ENCODE measurements at places on chromosomes 7 and 10.

- DNase-seq = no peak
Observed at GRCh38 chr10:47198221-47198620, 101.8 kb upstream of the GDF10 start.

GRCh38 chr7:5296611-5297226 lies 14.0 kb downstream of the SLC29A4 start:
- DNase-seq = no peak

DNA sequence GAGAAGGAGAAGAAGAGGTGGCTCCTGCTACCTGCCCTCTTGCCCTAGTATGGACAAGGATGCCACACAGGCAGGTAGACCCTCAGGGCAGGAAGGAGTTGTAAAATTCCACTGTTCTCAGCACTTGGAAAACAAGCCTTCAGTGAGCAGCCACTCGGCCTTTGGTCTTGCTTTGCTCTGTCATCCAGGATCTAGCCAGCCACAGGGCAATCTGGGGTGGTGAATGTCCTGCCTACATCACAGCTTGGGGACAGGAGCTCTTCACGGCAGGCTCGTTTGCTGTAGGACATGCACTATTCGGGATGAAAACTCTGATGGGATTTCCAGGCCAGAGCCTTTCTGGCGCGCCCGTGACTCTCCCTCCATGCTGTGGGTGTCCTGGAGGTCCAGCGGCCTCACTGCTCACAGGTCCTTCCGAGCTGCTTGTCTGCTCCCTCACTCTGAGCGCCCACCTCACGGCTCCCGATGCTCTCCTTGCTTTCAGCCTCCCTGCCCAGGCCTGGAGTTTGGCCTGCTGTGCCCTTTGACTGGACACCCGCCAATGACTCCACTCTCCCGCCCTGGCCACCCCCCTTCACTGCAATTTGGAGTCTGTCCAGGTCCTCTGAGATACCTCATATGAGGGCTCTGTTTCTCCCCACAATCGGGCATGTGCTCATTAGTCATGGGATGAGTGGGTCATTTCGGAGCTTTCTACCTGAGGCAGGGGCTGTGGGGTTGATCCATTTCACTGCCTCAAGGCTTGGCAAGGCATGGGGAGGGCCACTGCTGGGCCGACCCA lies 227.2 kb upstream of the GRB10 start:
- no peak for DNase-seq

DNA sequence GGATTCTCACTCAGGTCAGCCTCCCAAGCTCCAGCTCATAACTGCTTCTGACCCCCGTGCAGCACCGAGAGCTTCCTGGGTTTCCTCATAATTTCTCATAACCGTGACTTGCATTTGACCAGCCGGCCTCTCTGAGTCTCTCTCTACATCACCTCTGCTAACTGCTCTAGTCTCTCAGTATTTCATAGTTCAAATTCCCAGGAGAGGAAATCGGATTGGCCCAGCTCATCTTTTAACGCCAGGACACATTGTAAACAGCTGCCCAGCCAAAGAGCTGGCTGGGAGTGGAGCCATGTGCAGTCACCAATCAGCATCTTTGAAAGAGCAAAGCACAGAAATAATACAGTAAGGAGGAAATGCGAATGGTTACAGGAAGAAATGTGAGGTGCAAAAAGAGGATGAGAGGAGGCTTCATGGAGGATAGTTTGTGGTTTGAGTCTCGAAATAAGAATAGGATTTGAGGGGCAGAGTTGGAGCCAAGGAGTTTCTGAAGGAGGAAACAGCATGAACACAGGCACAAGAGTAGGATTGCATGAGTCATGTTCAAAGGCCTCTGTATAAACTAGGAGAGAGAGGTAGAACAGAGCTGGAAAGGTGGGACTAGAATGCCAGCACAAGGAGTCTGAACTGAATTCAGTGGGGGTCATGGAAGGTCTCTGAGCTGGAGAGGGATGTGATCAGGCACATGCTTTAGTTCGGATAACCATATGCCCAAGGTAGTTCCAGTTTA lies 15.2 kb upstream of the LBX1 start:
- DNase-seq = no peak

GRCh38 chr7:101866328-101866727 lies 48.9 kb downstream of the CUX1 start:
- no peak for DNase-seq

DNA sequence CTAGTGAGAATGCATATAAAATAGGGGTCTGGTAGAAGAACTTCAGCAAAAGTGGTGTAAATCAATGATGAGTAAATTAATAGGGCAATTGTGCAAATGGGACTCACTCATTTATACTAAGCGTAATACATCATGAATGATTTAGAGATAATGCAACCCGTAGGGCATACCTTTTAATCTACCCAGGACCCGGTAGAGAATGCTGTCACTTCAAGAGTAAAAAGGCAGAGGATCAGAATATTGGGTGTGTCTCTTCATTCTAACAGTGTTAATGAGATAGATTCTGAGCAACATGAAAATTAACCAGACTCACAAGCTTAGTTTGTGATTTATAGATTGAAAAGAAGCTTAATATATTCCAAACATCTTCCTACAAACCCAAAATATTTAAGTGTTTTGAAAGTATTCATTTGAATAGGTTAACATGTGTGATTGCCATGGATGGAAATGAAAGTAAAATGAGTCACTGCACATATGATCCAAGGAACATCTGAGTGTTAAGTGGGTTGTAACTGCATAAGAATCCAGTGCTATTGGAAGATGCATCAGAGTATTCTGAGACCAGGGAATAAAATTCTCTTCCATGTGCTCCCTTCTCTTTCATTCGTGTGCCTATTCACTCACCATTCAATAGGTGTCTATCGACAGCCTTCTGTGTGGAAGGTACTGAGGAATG lies 690.6 kb downstream of the AUTS2 start:
- no peak for DNase-seq

DNA sequence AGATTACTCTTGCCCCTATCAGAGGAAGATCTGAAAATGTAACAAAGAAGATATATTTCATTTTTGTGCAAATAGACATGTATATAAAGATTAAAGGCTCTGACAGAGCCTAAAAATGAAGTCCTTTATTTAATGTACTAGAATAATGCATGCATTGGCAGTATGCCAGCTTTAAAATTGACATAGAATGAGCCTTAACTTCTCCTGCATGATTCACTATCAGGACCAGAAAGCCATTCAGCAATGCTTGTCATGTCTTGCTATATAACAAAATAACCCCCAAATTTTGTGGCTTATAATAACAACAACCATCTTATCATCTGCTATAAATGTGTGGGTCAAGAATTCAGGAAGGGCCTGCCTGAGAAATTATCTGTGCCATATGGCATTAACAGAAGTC lies 411.9 kb downstream of the GRM8 start:
- no peak for DNase-seq

- no peak for DNase-seq
Observed at GRCh38 chr10:68435803-68436202, 28.7 kb upstream of the RUFY2 start.

GRCh38 chr10:73983096-73984047 lies 14.5 kb upstream of the VCL start:
- no peak for DNase-seq

GRCh38 chr10:88198023-88198422 lies 334.6 kb downstream of the PTEN start:
- DNase-seq = no peak

DNA sequence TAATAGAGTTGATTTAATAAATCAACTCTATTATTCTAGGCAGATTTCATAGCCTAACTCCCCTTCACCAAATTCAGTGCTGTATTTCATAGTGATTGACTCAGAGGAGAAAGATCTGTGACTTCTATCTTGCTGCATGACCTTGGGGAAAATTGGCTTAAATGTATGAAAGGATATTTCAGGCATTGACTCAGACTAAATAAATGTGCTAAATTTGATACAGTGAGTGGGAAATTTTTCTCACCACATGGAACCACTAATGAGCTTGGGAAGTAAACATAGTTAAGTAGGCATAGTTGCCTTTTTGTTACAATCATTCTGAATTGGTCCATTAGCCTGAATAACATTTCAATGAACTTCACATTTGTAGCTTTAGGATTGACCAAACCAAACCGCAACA lies 89.0 kb upstream of the PRPS1L1 start:
- DNase-seq = no peak

GRCh38 chr7:50915621-50916020 lies 132.9 kb upstream of the GRB10 start:
- no peak for DNase-seq

- DNase-seq = no peak
Observed at GRCh38 chr7:121341933-121342332, 13.1 kb downstream of the WNT16 start.

DNA sequence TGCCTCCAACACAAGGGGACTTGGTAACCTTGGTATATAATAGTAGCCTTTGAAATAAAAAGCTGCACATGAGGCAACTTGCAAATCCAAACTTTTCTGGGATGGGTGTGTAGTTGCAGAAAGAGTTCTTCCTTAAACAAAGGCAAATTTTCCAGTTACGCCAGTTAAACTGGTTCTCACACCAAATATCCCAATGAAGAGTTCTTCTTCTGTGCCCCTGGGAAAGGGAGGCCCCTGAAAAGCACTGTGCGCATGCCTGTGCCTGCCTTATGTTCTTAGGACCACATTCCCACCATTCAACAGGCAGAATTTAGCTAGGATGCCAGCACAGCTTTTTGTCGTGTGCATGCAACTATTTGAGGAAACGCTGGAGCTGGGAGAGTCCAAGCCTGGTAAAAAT lies 164.8 kb upstream of the SLC25A13 start:
- no peak for DNase-seq

- DNase-seq = no peak
Observed at GRCh38 chr7:47561715-47562446, 20.0 kb downstream of the TNS3 start.

GRCh38 chr10:80412486-80412885 lies 4.1 kb downstream of the PRXL2A start:
- DNase-seq = no peak

- DNase-seq = no peak
Observed at GRCh38 chr10:75514830-75515229, 83.4 kb downstream of the LRMDA start.

DNA sequence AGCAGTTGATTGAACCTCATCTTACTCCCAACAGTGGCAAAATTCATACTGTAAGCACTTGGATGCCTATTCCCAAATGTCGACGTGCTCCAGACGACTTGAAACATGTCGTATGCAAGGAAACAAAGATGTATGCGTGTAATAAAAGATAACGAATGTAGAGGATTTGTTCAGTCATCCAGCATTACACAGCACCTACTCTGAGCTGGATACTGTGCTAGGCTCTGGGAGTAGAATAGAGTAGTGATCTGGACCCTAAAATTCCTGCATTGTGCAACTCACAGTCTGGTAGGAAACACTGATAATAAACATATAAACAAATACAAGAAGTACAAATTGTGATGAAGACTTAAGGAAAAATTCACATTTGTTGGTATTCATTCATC lies 5.6 kb upstream of the TBX20 start:
- no peak for DNase-seq

DNA sequence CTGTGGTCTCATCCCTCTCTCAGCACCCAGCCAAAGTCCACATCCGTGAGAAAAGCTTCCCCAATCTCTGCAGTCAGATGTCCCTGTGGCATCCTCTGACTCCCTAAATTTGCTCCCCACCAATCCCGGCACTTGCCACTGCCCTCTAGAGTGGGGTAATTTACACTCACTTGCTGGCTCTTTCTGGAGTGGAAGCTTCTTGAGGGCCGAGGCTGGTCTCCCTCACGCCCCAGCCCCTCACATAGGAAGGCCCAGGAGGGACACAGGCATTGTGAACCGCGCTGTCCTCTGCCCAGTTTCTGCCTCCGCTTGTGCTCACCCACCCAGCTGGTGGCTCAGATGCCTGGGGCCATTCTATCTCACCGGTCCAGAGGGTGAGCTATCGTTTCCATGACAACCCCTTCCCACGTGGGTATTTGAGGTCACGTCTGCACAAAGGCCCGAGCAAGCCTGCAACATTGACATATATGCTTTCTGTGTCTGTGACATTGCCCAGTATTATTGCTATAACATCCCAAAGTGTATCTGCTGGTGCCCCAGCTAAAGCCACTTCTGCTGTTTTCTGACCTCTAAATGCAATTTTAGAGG lies 97.3 kb upstream of the CTBP2 start:
- DNase-seq = no peak

Measured in NCI-H2029 (cell line).